ENCODE measurements at places on chromosomes 12 and 14. TPM values are rescaled to one million over a fixed set of nuclear protein-coding genes. Genes with fewer than 3 reads are reported as not detected.

DNA sequence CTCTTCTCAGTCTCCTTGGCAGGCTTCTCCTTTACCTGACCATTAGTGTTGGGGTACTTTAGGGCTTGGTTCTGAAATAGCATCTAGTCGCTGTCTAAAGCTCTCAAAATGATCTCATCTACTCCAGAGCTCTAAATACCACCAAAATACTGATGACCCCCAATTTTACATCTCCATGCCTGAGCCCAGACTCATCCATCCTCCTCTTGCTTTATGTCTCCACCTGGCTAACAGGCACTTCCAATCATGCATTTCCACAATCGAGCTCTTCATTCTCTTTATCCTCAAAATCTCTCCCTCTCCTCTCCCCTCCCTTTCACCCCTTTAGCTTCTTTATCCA is 40.5 kb upstream of the PTGR2 start:
- DNase-seq = no peak

DNA sequence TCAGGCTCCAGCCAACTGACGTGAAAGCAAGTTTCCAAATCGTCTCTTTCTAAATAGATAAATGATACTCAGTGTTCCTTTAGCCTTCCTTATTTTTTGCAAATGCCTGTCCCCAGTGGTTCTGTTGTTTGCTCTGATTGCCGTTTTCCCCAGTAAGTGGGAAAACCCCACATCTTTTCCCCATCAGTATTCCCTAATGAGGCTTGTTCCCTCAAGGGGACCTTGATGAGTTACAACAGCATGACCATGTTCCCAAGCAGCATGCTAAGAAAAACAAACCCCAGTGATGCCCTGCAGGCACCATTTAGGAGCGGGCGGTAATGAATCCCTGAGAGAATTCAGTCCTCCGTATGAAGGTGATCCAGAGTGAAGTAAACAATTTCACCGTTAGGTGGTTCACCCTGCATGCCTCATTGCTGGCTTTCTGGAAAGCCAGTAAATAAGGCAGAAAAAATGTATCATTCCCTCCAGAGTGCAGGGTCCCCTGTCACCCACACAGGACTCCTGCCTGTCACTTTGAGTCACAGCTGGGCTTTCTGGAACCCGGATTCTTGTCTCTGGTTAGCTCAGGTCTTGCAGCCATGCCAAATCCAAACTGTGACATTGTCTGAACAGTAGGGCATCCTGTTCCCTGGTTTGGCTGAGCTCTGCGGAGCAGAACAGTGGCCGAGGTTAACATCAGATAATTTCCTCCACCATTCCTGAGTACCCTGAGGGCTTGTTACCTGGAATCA is 222.6 kb downstream of the RGS6 start:
- no peak for DNase-seq

GRCh38 chr12:58519839-58520238 is 400.5 kb downstream of the LRIG3 start:
- DNase-seq = no peak

DNA sequence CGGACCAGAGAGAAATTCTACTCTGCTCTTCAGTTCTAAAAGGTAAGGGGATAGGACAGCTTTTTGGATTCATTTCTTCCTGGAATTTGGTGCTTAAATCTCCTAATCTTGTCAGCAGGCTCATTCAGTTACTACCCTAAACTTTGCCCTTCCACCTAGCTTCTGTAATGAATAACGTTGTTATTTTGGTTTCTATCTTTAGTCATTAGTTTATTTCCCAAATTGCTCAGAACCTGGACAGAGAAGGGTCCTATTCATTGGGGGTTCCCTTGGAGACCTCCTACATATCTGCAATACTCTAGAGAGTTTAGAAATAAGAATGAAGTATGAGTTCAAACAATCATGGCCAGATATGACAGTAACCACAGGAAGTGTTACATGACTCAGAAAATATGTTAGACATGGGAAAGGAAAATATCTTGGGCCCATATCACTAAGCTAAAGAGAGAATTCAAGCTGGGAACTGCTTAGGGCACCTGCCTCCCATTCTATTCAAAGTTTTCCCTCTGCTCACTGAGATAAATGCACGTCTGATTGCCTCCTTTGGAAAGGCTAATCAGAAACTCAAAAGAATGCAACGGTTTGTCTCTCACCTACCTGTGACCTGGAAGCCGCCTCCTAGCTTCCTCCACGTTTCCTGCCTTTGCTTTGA is 87.9 kb downstream of the GAS2L3 start:
- DNase-seq = no peak

DNA sequence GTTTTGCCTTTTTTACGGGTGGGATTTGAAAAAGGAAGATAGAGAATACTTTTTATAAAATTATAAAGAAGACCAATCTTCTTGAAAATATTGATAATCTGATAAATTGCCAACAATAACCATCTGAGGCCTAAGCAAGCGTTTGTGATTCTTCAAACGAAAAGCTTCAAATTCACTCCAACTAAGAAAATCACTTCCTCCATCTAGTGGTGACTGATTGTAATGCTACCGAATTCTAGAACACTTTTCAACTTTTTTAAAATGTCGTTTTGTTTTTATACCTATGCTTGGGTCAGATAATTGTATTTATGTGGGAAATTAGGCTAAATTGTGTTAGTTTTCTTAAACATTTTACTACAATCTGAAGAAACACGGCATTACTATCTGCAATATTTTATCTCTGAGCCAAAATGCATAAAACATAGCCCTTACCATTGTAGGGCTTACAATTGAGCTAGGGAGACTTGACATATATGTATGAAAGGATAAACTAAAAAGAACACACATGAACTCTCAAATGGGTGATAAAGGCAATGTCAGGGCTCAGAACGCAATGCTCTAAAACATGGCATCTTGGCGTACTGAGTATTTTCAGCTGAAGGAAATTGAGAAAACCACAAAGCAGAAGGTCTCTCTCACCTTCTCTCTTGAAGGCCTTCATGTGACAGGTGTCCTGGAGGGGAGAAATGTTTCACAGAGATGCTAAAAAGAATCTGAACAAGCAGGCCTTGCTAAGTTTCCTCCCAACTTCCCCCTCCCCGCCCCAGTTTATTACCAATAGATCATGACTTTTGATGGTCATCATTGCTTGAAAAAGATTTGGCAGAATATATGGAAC is 36.8 kb upstream of the G2E3 start:
- DNase-seq = no peak

DNA sequence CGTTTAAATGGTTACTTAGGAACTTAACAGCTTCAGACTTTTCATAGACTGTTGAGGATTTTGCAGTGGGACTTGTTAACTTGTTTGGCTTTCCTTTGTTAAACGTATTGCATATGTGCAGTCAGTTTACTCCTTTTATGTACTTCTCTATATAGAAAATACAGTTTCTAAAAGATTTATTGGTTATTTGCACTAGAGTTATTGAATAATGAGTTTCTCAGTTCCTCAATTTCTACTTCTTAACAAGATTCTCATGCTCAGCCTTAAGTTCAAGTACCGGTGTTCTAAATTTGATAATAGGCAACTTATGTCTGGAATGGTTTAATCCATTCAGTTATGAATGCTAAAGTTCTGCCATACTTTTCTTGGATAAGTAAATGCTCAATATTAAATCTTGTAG is 919 bp downstream of the PSMA3 start:
- DNase-seq = no peak

DNA sequence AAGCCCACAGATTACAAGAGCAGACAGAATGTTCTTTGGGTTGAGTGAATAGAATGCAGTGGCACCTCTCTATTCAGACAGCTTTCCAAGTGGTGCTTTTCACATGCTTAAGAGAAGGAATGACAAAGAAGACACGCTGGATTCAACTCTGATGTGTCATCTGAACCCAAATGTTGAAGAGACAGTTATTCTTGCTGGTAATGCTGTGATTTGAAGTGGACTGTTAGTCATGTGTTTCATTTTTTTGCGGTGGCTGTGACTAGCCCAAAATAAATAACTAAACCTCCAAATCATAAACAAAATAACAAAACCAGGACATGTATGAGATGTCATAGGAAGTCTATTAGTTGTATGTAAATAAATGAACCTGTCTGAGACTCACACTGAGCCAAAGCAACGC is 391.8 kb upstream of the PRICKLE1 start:
- DNase-seq = no peak

- DNase-seq = no peak
These were observed 25.4 kb downstream of the DHRS2 start for GRCh38 chr14:23661542-23661941.

- DNase-seq = no peak
These were observed 14.1 kb upstream of the SLC25A3 start for GRCh38 chr12:98579347-98579746.

DNA sequence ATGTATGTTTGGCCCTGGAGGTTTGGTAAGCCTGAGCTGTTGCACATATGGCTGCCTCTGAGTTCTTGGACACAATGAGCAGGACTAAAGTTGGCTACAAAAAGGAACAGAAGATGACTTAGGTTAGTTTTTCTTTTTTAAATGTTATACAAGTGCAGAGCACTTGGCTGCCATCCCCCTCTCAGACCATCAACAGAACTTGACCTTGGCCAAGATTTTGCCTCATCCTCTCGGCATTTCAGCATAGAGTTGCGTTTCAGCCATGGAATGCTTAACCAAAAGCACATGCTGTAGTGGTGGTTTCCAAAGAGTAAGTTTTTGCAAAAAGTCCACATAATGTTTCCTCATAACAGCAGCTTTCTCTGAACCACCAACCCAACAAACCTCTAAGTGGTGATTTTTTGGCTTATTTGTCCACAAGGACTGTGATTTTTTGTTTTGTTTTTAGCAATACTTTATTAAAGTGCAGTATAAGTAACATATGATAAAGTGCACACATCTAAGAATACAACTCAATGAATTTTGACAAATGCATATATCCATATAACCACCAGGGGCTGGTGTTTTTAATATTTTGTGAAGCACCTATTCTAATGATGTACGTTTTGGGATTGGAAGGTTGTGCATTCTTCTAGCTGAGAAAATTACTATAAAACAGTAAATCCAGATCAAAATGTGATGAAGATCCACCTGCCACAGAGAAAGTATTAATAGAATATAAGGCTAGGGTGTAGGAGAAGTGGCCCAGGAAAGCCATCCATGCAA is 12.1 kb upstream of the GALNT16 start:
- DNase-seq = no peak

DNA sequence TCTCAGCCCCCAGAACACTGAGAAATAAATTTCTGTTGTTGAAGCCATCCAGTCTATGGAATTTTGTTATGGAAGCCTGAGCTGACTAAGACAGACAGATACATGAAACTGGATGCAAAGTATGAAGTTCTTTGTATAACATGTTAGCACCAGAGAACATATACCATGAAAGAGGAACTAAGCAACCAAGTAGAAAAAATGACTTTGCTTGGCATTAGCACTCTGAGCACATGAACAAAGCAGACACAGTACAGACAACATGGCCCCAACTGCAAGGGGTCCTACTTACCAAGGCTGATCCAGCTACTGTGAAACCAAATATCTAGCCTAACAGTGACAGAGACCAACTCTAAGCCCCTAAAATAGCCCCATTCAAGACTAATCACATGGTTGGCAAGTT is 13.8 kb downstream of the EXOC5 start:
- DNase-seq = no peak

- no peak for DNase-seq
These were observed at the start of gene ESRRB for GRCh38 chr14:76375947-76376404. Gene ESRRB (plus strand): TSS chr14:76376137. CDS start chr14:76376402, 265 bp downstream.

DNA sequence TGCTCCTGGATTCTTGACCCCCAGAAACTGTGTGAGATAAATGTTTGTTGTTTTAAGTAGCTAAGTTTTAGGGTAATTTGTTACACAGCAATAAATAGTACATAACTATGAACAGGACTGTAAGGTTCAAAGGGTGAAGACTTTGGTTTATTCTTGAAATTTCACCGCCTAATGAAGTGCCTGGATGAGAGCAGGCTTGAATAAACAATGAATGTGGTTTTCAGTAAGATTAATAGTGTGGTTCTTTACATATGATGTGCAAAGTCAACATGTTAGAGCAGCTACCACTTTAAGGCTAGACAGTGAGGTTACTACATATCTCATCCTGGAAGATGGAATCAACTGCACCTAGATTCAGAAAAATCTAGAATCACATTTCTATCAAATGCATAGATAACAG is 145.2 kb upstream of the BTG1 start:
- DNase-seq = no peak

GRCh38 chr14:24123424-24124417 is 6.7 kb upstream of the FITM1 start:
- no peak for DNase-seq

- no peak for DNase-seq
These were observed 70.2 kb downstream of the IRF2BPL start for GRCh38 chr14:76958020-76958979.

- DNase-seq = no peak
These were observed 166.3 kb upstream of the DAAM1 start for GRCh38 chr14:59022144-59022543.

- no peak for DNase-seq
These were observed 775 bp upstream of the FAM186A start for GRCh38 chr12:50397117-50397650.

DNA sequence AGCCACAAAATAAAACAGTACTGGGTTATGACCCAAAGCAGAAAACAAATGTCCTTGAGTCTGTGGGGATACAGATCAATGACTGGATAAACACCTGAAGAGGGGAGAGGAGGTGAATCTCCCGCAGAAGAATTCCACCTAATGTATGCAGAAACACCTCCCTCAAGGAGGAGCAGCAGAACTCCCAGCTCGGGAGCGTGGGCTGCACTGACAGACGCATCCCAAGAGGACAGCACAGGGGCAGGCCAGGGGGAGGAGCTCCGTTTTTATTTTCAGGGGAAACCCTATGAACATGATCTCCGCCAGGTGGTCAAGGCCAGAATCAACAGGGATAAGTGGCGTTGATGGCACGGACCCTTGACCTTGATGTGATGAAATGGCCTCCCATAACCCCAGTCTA is 41.8 kb upstream of the PPP2R5C start:
- DNase-seq = peak; percentile 33

GRCh38 chr12:132478845-132479244 is 11.1 kb upstream of the FBRSL1 start:
- DNase-seq = no peak

GRCh38 chr14:104388541-104389325 is 190.8 kb upstream of the C14orf180 start:
- no peak for DNase-seq

DNA sequence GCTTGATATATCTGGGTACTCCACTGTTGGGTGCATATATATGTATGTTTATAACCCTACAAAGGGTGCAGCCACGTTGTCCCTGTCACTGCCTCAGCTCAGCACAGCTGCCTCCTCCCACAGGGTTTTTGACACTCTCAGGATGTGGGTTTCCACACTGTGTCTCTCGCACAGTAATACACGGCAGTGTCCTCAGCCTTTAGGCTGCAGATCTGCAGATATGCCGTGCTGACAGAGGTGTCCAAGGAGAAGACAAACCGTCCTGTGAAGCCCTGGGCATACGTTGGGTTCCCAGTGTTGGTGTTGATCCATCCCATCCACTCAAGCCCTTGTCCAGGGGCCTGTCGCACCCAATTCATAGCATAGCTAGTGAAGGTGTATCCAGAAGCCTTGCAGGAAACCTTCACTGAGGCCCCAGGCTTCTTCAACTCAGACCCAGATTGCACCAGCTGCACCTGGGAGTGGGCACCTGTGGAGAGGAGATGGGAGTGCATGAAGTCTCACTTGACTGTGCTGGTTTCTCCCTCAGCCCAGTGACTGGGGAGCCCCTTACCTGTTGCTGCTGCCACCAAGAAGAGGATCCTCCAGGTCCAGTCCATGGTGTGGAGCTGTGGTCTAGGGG is 498.7 kb downstream of the TMEM121 start:
- no peak for DNase-seq

The SLC6A13 gene
- not detected for total RNA-seq

The HIGD1C gene
- total RNA-seq = not detected

The GARIN6 gene
- total RNA-seq = not detected

The CLEC9A gene
- not detected for total RNA-seq

The MYF5 gene
- total RNA-seq = not detected

The VAMP1 gene
- total RNA-seq = 7.7 TPM

The DENND5B gene
- 9.2 TPM for total RNA-seq

The SYT10 gene
- total RNA-seq = not detected

The NTS gene
- not detected for total RNA-seq

All from PC-9 (cell line).